Posterior vena cava (tissue), 2 donors: ENCODE measurements at places on chromosomes 4 and X. TPM values are rescaled to one million over a fixed set of nuclear protein-coding genes. Genes with fewer than 3 reads are reported as not detected.

DBET gene
- not detected for total RNA-seq

AMOT gene
- total RNA-seq, result 12.9 TPM

GLOD5 gene
- total RNA-seq, result not detected

SRPX gene
- 294 TPM for total RNA-seq

RAB40A gene
- total RNA-seq, result 6.5 TPM

DRP2 gene
- total RNA-seq, result 0.65 TPM

GRCh38 chrX:109878236-109878635 lies 124.7 kb upstream of the TMEM164 start:
- DNase-seq, result no peak

DNA sequence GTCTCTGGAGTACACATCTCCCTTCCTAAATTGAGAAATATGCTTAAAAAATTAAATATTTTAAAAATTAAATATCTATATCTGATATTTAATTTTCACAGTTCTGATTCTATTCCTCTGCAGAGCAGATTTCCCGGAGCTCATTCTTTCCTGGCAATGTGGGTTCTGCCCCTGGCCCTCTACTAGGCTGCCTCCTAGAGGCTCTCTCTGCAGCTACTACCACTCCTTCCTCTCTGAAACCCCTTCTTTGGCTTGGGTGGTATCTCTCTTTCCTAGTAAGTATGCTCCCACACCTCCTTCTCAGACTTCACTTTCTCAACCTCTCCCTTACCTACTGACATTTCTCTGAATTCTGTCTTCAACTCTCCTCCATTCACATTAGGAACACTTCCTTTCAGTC lies 45.3 kb downstream of the RPGR start:
- DNase-seq, result no peak

GRCh38 chrX:24145303-24146186 lies 4.0 kb upstream of the ZFX start:
- no peak for DNase-seq

DNA sequence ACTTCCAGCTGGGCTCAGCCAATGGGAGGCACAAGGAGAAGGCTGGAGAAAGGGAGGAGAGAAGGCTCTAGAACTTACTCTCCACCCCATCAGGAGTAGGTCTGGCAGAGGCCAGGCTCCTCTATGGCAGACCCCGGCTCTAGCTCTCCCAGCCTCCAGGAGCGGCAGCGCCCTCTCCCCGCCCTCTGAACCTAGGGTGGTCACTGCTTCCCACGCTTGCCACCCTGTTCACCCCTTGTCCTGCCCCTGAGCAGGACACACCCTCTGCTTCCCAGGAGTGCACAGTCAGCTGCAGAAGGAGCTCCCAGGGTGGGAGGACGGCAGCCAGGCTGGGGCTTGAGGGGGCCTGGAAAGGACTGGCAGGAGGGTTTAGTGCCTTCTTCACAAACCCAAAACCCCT lies 53.0 kb upstream of the CRMP1 start:
- DNase-seq, result no peak

DNA sequence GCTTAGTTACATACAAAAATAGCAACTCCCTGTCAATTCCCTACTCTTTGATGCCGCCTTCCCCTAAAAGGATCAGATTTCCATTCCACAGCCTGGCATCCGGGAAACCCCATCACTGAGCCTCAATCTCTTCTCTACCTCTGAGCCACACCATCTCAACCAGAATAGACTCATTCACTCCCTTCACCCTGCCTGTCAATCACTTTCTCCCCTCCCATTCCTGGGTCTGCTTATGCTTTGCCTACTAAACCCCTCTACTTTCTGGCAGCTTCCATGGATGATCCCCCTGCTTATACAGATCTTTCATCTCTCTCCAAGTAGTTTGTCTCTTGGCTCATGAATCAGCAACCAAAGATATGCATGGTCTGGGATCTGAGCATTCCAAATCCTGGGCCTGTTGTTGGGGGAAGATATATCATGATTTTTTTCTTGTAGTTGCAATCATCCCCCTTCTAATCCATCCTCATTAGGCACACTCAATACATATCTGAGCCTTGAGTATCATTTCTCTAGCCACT lies 2.6 kb downstream of the AMER1 start:
- no peak for DNase-seq
